Hippocampal formation (tissue), 2 donors: ENCODE measurements at places on chromosomes 4 and X.

- DNase-seq: no peak
These were observed 174.9 kb upstream of the SMARCAD1 start for GRCh38 chr4:94032754-94033153.

- DNase-seq: no peak
These were observed 17.3 kb upstream of the GIMD1 start for GRCh38 chr4:106385853-106386393.

GRCh38 chr4:7513671-7514070, 78.9 kb upstream of the PSAPL1 start:
- no peak for DNase-seq

DNA sequence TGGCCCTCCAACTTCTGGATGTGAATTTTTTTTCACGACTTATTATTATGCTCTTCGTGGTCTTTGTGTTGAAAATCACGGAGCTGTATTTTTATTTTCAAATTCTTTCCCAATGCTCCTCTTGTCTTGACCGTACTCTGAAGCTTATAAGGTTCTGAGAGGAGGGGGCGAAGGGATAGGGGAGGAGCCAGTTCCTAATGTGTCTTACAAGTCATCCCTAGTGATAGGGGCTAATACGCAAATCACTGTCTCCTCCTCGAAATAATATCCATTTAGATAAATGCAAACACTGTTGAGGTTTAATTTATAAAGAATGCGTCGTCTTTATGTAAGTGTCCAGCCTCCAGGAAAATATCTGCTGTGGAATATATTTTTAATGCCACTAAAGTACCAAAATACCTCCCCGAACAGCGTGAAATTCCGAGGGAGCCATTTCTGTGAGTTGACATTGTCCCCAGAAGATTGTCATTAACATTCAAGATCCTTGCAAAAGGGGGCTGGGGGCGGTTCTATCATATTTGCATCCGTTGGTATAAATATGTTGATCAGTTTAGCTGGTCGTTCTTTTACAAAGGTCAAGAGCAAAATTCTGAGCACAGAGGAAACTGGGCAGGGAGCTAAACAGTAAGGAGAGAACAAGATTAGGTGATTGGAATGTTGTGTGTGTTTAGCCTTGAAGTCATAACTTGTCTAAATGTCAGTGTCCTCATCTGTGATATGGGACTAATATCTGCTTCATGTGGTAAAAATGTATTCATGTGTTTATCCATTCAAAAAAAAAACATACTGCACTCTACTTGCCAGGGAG, 3.7 kb upstream of the FAT1 start:
- DNase-seq: peak; percentile 15

GRCh38 chr4:16365036-16365569, 138.8 kb upstream of the TAPT1 start:
- no peak for DNase-seq

- no peak for DNase-seq
These were observed 21.3 kb downstream of the DIAPH2 start for GRCh38 chrX:96705905-96706304.

DNA sequence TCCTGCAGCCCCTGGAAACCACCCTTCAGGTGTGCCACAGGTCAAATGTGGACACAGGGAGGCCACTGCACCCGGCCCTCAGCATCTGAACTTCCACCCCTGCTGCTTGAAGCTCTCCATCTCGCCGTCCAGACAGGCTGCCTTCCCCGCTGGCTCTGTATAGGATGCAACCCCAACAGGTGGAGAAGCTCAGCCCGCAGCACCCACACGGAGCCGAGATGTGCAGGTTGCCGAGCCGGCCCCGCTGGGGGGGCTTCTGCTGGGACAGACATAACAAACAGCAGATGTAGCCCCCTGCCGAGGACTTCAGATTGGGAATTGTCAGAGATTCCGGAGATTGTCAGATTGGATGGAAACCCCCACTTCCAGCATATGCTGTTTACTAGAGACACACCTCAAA, 20.5 kb downstream of the TMEM187 start:
- DNase-seq: no peak

GRCh38 chr4:139690419-139690818, 24.8 kb downstream of the MGST2 start:
- no peak for DNase-seq

GRCh38 chr4:154604696-154605200, 7.7 kb downstream of the FGG start:
- DNase-seq: no peak

DNA sequence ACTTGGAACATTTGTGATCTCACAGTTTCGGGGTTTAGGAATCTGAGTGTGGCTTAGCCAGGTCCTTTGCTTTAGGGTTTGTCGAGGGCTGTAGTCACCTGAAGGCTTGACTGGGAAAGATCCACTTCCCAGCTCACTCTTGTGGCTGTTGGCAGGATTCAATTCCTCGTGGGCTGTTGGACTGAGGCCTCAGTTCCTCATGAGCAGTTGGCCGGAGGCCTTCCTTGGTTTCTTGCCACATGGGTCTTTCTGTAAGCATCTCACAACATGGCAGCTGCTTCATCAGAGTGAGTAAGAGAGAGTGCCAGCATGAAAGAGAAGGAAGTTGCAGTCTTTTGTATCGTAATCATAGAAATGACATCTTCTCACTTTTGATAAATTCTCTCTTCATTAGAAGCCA, 11.1 kb downstream of the TXLNG start:
- peak; percentile 1 for DNase-seq

GRCh38 chr4:106365613-106366012, 3.0 kb downstream of the GIMD1 start:
- DNase-seq: no peak
